Omental fat pad (tissue), 4 donors: ENCODE measurements at places on chromosomes 11 and 22.

- peak; percentile 50 for DNase-seq
These were observed 101.9 kb downstream of the WT1 start for GRCh38 chr11:32333320-32333991.

GRCh38 chr11:6433998-6434660 is 6.7 kb downstream of the HPX start:
- no peak for DNase-seq

DNA sequence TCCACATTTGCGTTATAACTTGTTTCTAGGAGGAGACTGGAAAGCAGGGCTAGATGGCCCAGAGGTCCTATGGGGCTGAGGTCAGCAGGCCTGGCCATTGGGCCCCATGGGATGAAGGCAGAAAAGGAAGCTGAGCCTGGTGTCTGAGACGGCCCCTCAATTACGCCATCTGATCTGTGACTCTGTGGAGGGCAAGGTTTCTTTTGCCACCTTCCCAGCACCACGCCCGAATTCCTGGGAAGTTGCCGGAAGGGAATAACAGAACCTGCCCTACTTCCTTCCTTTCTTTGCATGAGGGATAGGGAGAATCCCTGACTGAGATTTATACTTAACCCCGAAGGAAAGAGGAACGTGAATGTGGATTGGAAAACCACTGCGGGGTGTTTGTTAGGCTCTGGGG is 118.1 kb downstream of the MPPED1 start:
- no peak for DNase-seq

- no peak for DNase-seq
These were observed 5.3 kb downstream of the KCNQ1OT1 start for GRCh38 chr11:2694495-2694894.

- DNase-seq, result no peak
These were observed 384.3 kb upstream of the ARHGAP42 start for GRCh38 chr11:100302824-100303223.

GRCh38 chr22:17576470-17576869 is 13.2 kb downstream of the SLC25A18 start:
- no peak for DNase-seq

GRCh38 chr22:22110548-22111266 is 128.1 kb upstream of the TOP3B start:
- DNase-seq, result no peak

DNA sequence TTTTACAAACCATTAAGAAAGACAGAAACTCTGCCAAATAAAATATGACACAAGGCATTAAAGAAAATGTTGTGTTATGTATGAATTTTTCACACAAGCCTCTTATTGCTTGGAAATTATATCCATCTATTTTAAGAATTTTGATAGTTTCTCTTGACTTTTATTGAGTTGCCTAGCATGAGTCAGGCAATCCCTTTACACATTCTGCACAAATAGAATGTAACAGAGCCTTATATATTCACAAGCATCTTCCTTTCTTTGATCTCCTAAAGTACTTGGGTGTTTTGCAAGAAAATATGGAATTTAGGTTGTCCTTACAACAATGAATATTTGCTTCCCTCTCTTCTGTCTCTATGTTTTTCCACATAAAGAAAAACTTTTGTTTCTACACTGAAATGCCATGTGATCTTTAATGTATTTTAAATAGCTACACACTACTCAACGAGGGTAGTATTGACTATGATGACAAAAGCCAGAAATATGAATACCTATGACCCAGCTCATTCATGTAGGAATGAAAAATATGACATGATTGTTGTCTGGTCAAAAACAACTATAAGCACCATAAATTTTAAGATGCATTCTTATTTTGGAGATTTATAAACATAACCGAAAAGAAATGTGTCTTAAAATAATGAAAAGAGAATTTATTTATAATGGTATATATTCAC is 398.8 kb downstream of the GUCY1A2 start:
- no peak for DNase-seq

DNA sequence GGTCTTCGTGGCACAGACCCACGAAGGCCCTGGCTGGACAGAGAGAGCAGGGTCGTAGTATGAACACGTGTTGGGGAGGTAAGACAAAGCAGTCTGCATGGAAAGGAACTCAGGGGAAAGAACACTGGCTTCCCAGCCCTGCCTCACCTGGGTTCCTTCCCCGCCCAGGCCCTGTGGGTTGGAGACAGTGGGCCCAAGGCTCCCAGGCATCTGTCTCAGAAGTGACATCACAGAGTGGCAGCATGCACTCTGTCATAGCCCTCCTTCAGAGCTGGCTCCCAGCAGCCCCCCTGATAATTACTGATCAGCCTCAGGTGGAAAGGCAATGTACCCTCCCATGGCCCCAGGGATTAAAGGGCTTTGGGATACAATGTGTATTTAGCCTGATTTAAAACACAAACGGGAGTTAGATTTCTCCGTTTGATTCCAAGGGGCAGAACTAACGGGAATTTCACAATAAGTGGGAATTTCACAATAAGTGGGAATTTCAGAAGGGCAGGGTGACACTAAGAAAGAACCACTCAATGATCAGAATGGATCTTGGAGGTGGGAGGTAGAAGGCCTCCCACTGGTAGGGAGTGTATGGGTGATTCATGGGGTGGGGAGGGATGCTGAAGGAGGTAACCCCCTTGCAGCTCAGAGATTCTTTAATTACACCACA is 65.1 kb downstream of the SLC22A12 start:
- DNase-seq, result no peak

DNA sequence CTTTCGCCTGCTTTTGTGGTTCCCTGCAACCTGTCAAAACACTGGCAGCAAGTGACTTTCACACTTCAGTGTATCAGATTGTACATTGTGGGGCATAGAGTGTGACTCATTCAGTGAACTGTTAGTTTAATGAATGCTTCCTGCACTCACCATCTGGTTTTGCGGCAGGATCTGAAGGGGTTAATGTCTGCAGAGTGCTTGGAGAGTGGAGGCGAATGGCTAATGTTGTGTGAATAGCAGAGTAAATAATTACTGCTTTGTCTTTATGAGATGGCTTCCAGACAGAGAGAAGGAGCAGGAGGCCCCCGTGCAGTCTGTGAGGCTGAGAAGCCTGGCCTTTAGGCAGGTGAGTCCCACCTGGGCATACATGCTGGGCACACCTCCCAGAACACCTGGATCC is 454.3 kb upstream of the KIRREL3 start:
- no peak for DNase-seq

DNA sequence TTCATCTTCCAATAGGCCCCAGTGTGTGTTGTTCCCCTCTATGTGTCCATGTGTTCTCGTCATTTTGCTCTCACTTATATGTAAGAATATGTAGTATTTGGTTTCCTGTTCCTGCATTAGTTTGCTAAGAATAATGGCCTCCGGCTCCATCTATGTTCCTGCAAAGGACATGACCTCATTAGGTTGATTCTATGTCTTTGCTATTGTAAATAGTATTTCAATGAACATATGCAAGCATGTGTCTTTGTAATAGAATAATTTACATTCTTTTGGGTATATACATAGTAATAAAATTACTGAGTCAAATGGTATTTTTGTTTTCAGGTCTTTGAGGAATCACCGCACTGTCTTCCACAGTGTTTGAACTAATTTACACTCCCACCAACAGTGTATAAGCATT is 202.9 kb upstream of the KIRREL3 start:
- no peak for DNase-seq
